ENCODE measurements at places on chromosomes 4 and X.

DNA sequence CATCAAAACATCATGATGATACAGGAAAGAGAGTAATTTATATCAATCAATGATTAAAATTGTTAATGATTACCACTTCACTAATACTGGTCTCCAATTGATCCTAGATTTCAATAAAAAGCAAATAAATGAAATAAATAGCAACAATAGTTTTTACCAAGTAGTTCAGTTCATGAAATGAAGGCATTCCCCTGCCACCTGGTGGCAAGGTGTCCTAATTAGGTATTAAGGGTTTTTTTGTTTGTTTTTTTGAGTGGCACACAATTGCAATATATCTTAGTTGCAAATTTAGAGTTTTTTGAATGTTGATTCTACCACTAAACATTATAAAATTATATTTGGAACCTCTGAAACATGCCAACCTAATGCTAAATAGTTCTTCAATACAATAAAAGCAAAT, 157.4 kb upstream of the PDE5A start:
- DNase-seq, result peak; percentile 27

DNA sequence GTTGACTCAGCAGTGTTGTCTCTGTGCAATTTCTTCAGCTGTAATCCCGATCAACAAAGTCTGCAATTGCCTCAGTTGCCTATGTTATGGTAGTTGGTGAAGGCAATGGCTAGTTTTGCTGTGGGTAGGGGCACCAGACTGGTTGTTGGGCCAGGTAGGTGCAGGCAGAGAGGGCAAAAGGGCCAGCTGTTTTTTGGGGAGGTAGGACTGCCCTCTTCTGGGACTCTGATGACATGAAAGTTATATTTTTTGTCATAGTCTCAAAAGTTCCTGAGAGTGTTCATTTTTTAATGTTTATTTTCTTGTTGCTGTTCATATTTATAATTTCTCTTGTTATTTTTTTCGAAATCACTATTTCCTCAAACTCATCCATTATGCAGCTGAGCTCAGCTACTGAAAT, 25.1 kb downstream of the DCAF12L2 start:
- no peak for DNase-seq

DNA sequence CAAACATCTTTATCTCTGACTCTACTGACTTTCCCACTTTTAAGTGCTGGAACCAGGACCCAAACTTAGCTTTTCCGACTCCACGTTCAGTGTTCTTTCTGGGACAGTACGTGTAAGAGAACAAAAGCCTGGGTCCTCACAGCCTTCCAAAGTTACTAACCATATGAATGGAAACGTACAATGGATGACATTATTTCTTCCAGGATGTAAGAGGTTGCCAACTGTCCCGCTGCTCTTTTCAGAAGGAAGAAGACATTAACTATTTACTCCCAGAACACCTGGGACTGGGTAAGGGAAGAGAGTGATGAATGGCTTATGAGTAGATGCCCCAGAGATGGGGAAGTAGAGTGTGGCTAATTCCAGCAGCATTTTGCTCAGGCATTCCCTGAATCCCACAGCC, 114.7 kb downstream of the TRAPPC11 start:
- DNase-seq, result no peak

DNA sequence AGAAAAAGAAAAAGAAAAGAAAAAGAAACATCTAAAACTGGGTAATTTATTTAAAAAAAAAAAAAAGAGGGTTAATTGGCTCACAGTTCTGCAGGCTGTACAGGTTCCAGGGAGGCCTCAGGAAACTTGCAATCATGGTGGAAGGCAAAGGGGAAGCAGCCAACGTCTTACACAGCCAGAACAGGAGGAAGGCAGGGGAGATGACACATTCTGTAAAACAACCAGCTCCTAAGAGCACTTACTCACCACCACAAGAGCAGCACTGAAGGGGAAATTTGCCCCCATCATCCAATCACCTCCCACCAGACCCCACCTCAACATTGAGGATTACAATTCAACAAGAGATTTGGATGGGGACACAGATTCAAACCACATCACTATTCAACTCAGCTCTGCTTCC, 36.8 kb upstream of the TMEM184C start:
- DNase-seq, result peak; percentile 44

DNA sequence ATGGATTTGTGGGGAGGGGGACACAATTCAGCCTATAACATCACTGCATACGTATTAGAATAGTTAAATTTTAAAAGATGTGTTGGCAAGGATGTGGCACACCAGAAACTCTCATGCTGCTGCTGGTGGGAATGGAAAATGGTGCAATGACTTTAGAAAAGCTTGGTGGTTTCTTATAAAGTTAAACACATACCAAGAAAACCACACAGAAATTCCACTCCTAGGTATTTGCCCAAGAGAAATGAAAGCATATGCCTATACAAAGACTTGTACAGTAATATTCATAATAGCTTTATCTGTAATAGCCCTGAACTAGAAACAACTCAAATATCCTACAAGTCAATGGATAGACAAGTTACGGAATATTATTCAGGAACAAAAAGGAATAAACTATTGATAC, 71.3 kb upstream of the PDHA1 start:
- peak; percentile 6 for DNase-seq

- DNase-seq, result no peak
Measured at GRCh38 chr4:148986951-148987350, 544.7 kb upstream of the NR3C2 start.

GRCh38 chr4:156790866-156791265, 180.7 kb downstream of the PDGFC start:
- DNase-seq, result peak; percentile 86

DNA sequence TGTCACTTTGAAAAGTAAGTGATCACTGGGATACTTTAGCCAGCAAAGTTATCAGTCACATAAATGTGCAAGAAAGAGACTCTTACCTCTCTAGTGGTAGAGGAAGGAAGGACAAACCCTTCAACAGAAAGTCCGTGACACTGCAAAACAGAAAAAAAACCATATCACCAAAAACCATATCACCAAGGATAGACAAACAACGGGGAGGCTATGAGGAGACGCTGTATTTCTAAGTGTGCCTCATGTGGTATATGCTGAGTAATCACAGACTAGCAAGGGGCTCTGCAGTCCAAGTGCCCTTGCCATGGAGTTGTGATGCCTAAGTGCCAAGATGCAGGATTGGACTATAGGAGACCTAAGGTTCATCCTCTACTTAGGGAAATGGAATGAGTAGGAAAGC, 11.5 kb upstream of the HDAC8 start:
- DNase-seq, result no peak

All from amniotic epithelial cell (primary cell).